ENCODE measurements at places on chromosomes 4 and X.

DNA sequence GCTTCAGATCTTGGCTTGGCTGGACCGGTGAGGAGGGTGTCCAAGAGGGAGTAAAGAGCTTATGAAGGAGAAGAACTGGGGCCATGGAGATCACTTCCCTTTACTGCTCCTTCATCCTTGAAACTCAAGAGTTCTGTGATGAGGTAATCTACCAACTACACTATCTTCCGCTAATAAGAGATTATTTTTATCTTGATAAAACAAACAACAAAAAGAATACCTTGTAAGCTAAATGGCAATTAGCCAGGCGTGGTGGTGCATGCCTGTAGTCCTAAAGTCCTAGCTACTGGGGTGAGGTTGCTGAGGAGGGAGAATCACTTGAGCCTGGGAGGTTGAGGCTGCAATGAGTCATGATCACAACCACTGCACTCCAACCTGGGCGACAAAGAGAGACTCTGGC, 47.4 kb downstream of the HAUS3 start:
- DNase-seq, result no peak

DNA sequence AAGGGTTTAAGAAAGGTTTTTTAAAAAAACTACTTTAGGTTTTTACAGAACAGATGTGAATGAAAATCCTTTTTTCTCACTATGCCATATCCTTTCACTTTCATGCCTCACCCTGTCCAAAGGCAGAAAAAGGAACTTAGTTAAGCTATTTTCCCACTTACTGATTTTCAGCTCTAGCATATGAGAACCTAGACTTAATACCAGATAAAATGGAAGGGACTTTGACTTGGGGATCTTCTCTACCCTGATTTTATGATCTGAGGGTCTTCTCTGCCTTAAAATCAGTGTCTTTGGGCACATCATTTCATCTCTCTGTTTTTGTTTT, 42.4 kb downstream of the FNIP2 start:
- no peak for DNase-seq

DNA sequence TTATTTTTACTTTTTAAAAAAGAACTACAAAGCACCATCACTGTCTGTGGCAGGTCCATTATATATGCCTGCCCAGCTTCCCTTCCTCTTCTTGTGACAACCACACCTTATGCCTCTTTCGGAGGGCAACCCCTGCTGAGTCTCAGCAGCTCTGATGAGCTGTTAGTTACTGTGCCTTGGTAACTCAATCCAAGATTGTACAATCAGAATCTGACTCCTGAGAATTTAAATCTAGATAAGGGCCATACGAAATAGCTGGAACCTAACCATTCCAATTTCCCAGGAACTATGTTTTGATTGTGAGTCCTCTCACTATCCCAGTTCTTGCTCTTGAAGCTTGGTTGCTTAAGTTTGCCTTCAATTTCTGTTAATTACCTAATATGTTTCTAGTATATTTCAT, 61.9 kb downstream of the ADAMTS3 start:
- no peak for DNase-seq

DNA sequence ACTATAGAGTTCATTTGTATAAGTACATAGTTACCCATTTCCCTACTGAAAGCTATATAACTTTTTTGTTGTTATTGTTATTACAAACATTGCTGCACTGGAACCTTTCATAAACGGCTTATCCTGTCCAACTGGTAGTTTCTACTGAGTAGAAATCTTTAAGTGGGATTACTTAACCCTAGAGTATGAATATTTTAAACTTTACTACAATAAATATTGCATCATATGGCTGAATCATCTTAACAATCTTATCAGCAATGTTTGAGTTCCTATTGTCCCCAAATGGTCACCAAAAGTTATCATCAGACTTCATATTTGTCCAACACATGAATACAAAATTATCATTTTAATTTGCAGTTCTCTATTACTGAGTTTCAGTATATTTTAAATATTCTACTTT, 40.5 kb downstream of the LCORL start:
- DNase-seq, result no peak

GRCh38 chrX:124028182-124028581, 66.7 kb downstream of the STAG2 start:
- DNase-seq, result no peak

All from progenitor cell of endocrine pancreas (in vitro differentiated cells).